ENCODE measurements at places on chromosomes 7 and 10.

DNA sequence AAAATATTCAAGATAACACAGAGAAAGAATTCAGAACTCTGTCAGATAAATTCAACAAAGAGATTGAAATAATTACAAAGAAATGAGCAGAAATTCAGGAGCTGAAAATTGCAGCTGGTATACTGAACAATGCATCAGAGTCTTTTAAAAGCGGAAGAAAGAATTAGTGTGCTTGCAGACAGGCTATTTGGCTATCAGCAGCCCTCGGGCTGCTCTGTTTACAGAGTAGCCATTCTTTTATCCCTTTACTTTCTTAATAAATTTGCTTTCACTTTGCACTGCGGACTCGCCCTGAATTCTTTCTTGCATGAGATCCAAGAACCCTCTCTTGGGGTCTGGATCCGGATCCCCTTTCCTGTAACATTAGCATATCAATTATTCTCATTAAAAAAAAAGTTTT, 1040.0 kb downstream of the SORCS3 start:
- H3K27ac ChIP-seq: no peak overlapping the region
- no peak overlapping the region for H3K4me3 ChIP-seq
- no peaks in the 10 kb centered on the region for H3K36me3 ChIP-seq
- H3K4me1 ChIP-seq: no peaks in the 10 kb centered on the region

- no peaks in the 10 kb centered on the region for H3K4me1 ChIP-seq
- no peak overlapping the region for H3K27ac ChIP-seq
- no peak for DNase-seq
- H3K4me3 ChIP-seq: no peak overlapping the region
- H3K27me3 ChIP-seq: no peaks in the 10 kb centered on the region
These were observed 336.8 kb upstream of the IGFBP3 start for GRCh38 chr7:46257761-46258448.

DNA sequence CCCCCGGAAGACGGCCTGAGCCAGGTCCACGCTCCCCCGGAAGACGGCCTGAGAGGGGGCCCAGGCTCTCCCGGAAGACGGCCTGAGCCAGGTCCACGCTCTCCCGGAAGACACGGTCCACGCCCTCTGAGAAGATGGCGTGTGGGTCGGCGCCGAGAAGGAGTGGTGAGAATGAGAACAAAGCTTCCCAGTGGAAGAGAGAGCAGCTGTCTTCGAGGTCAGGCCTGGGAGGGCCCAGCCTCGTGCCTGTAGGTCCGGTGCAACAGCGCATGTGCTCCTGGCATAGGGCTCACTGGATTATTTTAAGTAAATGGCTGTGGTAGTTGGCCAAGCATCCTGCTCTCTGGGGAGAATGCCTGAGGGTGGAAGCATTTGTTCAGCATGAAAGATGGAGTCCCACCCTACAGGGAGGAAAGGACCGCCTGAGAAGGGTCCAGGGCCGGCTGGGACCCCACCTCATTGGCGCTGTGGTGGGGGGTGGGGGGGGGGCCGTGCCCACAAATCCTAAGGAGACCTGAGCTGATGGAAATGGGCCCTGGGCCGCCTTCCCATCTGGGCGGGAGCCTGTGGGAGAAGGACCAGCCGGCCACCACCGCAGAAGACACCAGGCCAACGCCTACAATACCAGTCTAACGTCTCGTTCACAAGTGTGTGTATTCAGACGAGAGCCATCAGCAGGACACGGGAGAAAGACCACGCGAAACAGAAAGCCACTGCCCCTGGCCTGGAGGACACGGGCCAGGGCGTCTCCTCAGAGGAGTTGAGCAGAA, 210.0 kb downstream of the WDR37 start:
- H3K4me3 ChIP-seq: no peak overlapping the region
- H3K27ac ChIP-seq: no peak overlapping the region
- no peaks in the 10 kb centered on the region for H3K27me3 ChIP-seq
- DNase-seq: no peak
- no peaks in the 10 kb centered on the region for H3K36me3 ChIP-seq

DNA sequence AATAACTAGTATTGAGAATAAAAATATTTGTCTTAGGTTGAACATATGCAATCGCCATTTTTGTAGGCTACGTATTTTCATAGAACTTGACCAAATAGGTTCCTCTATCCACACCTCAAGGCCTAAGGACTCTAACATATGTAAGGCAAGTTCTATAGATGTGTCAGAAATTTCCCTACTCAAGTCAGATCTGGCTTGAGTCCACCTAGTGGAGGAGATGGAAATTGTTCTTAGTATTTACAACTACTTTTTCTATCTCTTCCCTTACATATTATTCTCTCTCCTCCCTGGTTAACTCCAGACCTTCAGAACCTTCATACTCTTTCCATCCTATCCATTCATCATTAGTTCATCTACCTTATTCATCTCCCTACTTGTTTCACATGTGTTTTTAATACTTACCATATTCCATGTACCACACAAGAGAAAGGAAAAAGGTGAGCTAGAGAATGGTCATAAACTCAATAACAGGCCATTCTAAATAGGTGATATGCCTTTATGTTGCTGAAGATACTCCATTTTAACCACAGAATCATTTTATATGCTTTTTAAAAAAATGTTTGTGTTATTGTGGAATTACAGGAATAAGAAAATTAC, 174.5 kb upstream of the HDAC9 start:
- H3K36me3 ChIP-seq: no peaks in the 10 kb centered on the region
- no peak for DNase-seq
- no peaks in the 10 kb centered on the region for H3K4me1 ChIP-seq
- H3K4me3 ChIP-seq: no peak overlapping the region
- H3K27me3 ChIP-seq: no peaks in the 10 kb centered on the region

- H3K27me3 ChIP-seq: no peaks in the 10 kb centered on the region
- DNase-seq: no peak
- no peak overlapping the region for H3K27ac ChIP-seq
These were observed 16.3 kb downstream of the ELMO1 start for GRCh38 chr7:37432281-37432920.

- no peak overlapping the region for H3K4me3 ChIP-seq
- no peak overlapping the region for H3K27ac ChIP-seq
These were observed 448.5 kb upstream of the ANKRD30A start for GRCh38 chr10:36676756-36677430.

- H3K27me3 ChIP-seq: no peaks in the 10 kb centered on the region
- H3K4me1 ChIP-seq: no peaks in the 10 kb centered on the region
- peaks cover 100% of the 10 kb centered on the region for H3K36me3 ChIP-seq
- no peak for DNase-seq
These were observed 13.4 kb downstream of the ATP5MF start for GRCh38 chr7:99452541-99452940.

GRCh38 chr10:87635498-87636312, 24.0 kb upstream of the PAPSS2 start:
- no peaks in the 10 kb centered on the region for H3K4me1 ChIP-seq
- no peak overlapping the region for H3K4me3 ChIP-seq
- no peaks in the 10 kb centered on the region for H3K27me3 ChIP-seq
- H3K36me3 ChIP-seq: no peaks in the 10 kb centered on the region

GRCh38 chr7:1014681-1015080, 29.7 kb upstream of the GPR146 start:
- no peak for DNase-seq
- H3K4me3 ChIP-seq: no peak overlapping the region
- H3K27ac ChIP-seq: no peak overlapping the region

DNA sequence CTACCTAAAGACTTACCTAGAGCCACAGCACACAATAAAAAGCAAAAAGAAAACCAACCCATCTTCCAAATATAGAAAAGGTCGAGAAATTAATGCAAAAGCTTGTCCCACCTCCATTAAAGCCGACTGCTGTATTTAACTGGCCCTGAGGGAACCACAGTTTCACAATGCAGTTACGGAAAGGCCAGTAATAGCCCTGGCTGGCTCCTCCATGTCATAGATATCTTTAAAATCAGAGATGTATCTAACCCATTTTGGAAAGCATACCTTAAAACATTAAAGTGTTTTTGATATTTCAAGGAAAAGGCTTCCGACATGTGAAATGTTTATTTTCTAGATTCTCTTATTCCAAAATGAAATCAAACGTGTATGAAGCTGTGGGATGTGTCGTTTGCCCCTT, 23.0 kb downstream of the HDAC9 start:
- no peak for DNase-seq
- no peak overlapping the region for H3K27ac ChIP-seq
- H3K36me3 ChIP-seq: no peaks in the 10 kb centered on the region
- no peaks in the 10 kb centered on the region for H3K27me3 ChIP-seq

GRCh38 chr10:110651044-110651958, 7.2 kb downstream of the RBM20 start:
- H3K27ac ChIP-seq: no peak overlapping the region
- no peaks in the 10 kb centered on the region for H3K36me3 ChIP-seq
- DNase-seq: no peak
- H3K4me3 ChIP-seq: no peak overlapping the region

GRCh38 chr7:2201686-2202360, 30.9 kb downstream of the MAD1L1 start:
- H3K36me3 ChIP-seq: peaks cover 38% of the 10 kb centered on the region
- DNase-seq: no peak
- no peaks in the 10 kb centered on the region for H3K4me1 ChIP-seq
- no peaks in the 10 kb centered on the region for H3K27me3 ChIP-seq
- no peak overlapping the region for H3K27ac ChIP-seq
- H3K4me3 ChIP-seq: no peak overlapping the region

DNA sequence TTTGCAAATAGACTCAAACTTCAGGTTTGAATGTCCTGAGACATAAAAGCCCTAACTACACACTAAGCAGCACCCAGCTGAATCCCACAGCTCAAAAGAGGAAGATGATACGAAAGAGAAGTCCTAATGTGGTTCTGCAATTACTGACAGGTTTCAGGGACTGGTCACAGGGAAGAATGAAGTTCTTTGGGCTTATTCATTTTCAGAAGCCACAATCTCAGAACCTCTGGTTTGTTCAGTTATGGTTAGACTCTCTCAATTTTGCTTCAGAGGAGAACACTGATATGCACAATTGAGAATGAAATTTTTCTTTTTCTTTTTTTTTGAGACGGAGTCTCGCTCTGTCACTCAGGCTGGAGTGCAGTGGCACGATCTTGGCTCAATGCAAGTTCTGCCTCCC, 94.6 kb upstream of the FAM180A start:
- no peak overlapping the region for H3K4me3 ChIP-seq
- H3K27me3 ChIP-seq: no peaks in the 10 kb centered on the region
- no peaks in the 10 kb centered on the region for H3K4me1 ChIP-seq
- no peaks in the 10 kb centered on the region for H3K36me3 ChIP-seq
- DNase-seq: no peak

DNA sequence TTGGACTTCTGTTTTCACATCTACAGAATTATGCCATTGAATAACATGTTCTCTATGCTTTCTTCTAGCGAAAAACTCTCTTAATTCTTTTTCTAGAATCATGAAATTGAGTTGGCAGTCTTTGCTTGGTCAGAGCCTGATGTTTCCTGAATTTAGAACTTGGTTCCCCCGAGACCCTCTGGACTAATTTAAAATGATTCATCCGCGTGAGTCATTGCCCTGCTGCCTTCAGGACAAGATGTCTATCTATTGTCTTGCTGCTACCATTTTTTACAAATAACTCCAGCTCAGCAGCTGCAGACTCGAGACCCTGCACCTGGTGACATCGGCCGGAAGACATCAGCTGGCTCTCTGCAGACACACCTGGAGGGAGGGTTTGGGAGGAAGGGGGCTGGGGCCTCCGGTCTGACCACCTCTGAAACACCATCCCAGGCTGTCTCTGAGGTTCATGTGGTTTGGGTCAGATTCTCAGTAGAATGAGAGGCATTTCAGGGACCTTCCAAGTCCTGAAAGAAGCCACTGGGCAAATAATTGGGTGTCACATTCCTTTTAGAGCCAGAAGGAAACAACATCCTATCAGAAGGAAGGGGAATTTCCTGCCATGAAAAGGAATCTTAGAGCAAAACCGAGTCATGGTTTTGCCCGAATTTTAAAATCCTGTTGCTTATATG, 20.9 kb upstream of the KLF6 start:
- no peaks in the 10 kb centered on the region for H3K27me3 ChIP-seq
- H3K36me3 ChIP-seq: no peaks in the 10 kb centered on the region

Measured in lower lobe of right lung (tissue), 2 donors.